ENCODE measurements at places on chromosomes 4 and X.

- DNase-seq = no peak
Observed at GRCh38 chr4:34157547-34157946, 2086.8 kb downstream of the ARAP2 start.

DNA sequence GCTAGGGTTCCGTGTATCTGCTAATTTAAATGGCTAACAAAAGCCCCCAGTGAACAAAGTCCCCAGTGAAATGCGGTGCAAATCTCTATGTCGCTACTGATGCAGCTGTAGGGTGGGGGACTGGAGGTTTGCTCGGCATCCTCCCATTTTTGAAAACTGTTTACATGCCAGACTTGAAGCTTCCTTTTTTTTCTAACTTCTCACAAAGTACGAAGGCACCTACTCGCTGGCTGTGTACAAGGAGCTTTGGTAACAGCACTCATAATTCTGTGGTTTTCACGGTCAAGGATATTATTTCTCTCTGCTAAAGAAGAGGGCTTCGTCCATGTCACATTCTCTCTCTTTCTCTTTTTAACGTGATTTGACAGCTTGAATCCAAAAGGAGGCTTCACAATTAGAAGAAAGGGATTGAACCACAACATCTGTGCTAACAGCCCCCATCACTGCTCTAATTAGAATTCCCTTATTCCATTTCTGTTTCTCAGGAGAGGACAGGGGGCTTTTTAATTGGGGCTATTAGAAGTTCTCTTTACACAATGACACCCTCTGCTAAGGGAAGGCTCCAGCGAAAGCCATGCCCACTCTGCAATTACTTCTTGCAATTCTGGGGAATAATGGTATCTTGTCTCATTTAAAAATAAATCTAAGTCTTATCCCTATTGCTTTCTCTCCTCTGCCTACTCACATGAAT, 46.7 kb downstream of the TMEM156 start:
- no peak for DNase-seq

DNA sequence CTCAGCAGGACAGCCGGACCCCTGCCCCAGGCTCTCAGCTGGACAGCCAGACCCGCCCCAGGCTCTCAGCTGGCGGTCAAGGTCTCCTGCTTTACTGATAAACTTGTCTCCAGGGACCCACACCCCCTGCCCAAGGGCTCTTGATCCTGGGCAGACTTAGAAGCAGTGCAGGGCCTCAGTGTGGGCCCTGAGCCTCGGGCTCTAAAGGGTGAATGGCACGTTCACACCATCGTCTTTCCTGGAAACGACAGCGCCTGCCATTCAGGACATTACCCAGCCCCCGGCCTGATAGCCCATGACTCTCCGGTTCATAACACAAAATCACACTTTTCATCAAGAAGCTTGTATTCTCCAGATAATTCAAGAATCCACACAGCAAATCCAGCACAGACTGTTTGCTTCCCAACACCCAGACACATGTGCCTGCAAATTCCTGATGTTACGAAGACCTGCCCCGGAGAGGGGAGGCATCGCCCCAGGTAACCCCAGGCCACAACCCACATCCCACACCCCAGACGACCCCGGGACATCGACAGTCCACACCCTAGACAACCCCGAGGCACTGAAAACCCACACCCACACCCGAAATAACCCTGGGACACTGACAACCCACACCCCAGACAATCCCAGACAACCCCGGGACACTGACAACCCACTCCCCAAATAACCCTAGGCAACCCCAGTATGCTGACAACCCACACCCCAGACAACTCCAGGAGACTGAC, 136.8 kb downstream of the FAM53A start:
- no peak for DNase-seq

- no peak for DNase-seq
Observed at GRCh38 chr4:53942712-53943111, 121.7 kb downstream of the CHIC2 start.

- no peak for DNase-seq
Observed at GRCh38 chr4:2832981-2833670, 10.5 kb upstream of the ADD1 start.

DNA sequence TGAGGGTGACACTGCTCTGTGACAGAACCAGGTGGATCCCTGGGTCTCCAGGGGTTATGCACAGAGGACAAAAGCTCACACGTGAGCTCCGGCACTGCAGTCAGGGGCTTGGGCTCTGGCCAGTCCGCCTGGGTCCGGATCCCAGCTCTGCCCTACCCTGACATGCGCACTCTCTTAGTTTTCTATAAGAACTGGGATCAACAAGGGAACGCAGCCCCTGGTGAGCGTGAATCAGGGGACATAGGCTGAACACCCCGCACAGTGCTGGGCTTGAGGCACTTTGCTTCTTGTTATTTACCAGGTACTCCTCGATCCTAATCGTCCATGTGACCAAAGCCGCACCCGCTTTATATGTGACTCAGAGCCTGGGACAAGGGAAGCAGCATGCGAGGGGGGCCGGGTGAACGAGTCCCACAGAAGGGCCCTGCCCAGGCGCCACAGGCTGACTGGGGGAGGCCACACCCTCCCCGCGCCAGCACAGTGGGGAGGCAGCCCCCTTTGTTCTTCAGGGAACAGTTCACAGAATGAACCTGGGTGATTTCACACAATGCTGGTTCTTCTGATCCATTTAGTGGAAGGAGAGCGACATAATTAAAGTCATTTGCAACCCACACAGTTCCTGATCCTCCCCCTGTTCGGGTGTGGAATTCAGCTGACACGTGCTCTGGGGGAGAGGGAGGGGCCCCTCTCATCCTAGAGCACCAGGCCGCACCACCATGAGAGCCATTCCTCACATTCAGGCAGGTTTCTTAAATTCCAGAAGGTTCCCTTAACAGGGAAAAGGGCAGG, 55.5 kb downstream of the WFS1 start:
- no peak for DNase-seq

- DNase-seq = no peak
Observed at GRCh38 chr4:2932951-2933565, 30.1 kb downstream of the NOP14 start.

- no peak for DNase-seq
Observed at GRCh38 chrX:120761810-120762209, 113.9 kb downstream of the CT47B1 start.

GRCh38 chr4:8769645-8770517, 101.8 kb downstream of the HMX1 start:
- DNase-seq = no peak

DNA sequence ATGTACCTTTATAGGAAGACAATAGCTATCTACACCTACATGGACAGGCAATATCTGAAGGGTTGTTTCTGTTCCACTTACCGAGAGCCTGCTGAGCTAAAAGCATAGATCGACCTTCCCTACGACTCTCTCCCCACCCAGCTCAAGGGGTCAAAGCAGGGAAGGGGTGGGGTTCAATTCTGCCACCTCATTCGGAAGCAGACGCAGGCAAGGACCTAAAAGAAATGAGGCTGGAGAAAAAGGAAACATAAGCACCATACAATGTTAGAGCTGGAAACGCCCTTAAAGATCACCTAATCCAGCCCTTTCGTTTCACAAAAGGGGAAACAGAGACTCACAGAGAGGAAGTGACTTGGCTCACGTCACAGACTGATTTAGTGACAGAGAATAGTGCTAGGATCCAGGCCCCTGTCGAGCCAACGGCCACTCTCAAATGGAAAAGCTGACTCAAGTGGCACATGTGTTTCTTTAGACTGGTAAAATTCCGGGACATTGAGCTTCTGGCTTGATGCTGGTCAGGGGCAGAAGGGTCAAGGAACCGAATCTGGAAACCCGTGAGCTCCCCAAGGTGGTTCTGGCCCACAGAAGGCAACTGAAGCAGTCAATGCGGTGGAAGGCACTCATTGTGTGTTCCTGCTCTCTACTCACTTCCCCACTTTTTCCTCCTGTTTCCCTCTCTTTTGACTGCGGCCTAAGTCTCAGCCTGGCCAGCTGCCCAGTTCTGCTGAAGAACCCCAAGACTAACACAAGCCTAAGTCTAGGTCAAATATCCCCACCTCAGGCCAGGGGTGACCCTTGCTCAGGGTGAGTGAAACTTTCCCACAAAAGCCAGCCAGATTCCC, 7.5 kb downstream of the SEPTIN6 start:
- no peak for DNase-seq

GRCh38 chrX:118249146-118249545, 96.8 kb upstream of the WDR44 start:
- DNase-seq = no peak

GRCh38 chr4:137610960-137611359, 78.7 kb upstream of the PCDH18 start:
- DNase-seq = no peak

- DNase-seq = no peak
Observed at GRCh38 chr4:100244347-100244746, 54.1 kb upstream of the DDIT4L start.

DNA sequence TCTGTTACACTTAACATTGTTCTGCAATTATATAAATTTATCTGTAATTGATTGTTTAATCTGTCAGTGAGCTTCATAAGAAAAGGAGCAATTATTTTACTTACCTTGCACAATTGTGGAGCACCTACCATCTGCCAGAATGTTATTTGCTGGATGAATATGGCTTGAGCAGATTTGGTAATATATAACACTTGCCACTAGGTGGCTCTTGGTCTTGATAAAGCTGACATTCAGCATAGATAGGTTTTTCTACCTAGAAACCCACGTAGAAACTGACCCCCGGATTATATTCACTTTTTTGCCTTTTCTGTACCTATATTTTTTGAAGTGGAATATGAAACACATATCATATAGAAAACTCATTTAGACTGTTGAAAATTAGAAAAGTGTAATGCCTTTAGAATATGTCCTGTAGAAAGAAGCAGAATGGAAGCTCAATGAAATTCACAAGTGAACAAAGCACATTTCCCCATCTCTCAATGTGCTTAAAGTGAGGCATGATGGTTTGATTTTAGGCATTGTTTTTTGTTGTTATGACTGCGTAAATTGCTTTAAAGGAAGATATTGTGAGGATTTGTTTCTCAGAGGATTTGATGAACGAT, 9.5 kb downstream of the RBPJ start:
- DNase-seq = peak; percentile 65

DNA sequence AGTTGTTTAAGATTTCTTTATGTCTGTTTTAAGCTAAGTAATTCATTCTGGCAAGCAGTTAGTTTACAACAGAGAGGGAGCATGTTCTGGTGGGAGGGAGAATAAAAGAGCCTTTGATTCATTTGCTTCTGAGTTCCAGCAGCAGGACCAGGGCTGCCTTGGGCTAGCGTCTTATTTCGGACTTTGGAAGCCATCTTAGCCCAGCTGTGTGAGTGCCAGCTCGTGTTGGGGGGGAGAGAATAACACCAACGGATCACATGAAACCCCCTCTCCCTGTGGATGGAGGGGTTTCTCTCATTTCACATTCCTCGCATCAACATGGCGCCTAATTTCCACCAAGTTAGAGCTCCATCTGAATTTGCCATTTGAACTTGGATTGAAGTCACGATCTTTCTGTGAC, 7.4 kb downstream of the GAB1 start:
- DNase-seq = no peak

DNA sequence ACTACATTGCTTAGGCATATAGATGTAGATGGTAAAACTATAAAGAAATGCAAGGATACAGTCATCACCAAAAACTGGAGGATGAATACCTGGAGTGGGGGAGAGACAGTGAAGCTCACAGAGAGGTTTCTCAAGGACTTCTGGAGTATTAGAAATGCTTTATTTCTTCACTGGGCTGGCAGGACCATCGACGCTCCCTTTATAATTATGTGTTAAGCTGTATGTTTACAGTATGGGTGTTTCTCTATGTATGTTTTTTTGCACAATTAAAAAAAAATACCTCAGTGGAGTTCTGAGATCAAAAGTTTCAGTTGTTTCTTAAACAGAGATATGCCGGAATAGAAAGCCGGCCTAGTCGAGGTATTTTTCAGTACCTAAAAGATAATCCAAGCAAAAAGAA, 201.3 kb downstream of the NSUN7 start:
- DNase-seq = no peak

DNA sequence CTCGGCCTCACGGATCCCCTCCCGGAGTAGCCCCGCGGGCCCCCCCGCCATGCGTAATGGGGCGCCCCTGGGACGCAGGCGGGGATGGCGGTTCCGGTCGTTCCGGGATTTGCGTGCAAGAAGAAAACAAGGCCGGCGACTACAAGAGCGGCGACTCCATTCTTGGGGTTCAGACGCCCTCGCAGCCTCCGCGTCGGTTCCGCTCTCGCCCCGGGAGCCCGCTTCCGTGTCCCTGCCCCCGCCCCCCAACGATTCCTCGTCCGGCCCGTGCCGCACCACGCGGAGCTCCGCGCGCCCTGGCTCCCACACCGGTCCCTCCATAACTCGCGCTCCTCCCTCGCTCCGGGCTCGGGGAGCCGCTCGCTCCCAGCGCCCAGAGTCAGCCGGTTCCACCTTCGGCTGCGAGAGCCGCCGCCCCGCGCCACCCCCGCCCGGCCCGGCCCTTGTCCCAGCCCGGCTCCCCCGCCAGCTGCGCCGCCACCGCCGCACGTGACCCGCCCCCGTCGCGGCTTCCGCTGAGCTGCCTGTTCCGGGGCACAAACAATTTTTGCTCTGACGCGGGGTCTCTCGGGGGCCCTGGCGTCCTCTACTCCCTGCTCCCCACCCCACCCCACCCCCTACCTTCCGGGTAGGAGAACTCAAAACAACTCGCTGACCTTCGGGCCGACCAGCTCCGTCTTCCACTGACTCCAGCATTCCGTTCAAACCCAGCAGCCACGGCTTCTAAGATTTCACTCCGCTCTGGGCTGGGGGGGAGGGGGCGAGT, 78.8 kb upstream of the BCOR start:
- DNase-seq = peak; percentile 62

GRCh38 chrX:84108584-84108983, 79.4 kb downstream of the RPS6KA6 start:
- no peak for DNase-seq

DNA sequence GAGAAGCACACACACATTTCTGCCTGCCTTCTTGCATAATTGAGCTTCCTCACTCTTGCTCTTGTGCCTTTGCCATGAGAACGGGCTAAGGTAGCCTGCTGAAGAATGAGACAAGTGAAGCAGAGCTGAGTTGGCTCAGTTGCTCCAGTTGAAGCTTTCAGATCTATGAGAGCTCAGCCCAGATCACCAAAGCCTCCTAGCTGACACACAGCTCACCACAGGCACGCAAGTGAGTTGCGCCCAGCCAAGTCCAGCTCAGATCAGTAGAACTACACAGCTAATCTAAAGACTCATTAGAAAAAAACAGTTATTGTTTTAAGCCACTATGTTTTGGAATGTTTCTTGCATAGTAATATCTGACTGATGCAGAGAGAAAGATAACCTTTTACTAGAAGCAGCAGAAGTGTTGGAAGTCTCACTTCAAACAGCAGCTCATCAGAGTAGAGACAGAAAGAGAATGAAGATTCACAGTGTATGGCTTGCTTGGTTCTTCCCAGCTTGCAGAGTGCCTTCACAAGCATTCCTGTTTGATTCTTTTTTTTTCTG, 362.4 kb downstream of the MID1IP1 start:
- DNase-seq = no peak

- no peak for DNase-seq
Observed at GRCh38 chr4:55255179-55255578, 90.9 kb upstream of the SRD5A3 start.

GRCh38 chr4:139619644-139620043, 46.0 kb upstream of the MGST2 start:
- no peak for DNase-seq

- DNase-seq = no peak
Observed at GRCh38 chr4:158164768-158165213, 8.0 kb downstream of the GASK1B start.

- DNase-seq = no peak
Observed at GRCh38 chr4:38133711-38134480, 173.7 kb downstream of the PTTG2 start.

- no peak for DNase-seq
Observed at GRCh38 chrX:259692-260355, 21.4 kb upstream of the PLCXD1 start.

- no peak for DNase-seq
Observed at GRCh38 chrX:113492895-113493294, 652.3 kb upstream of the AMOT start.

Measured in T-helper 2 cell (primary cell).